Panc1 (cell line): ENCODE measurements at places on chromosomes 1 and 21. TPM values are rescaled to one million over a fixed set of nuclear protein-coding genes. Genes with fewer than 3 reads are reported as not detected.

CACNA1S gene
- not detected for total RNA-seq

MYCL gene
- total RNA-seq, result 2.0 TPM

NBPF15 gene
- total RNA-seq, result 68.3 TPM

DNA sequence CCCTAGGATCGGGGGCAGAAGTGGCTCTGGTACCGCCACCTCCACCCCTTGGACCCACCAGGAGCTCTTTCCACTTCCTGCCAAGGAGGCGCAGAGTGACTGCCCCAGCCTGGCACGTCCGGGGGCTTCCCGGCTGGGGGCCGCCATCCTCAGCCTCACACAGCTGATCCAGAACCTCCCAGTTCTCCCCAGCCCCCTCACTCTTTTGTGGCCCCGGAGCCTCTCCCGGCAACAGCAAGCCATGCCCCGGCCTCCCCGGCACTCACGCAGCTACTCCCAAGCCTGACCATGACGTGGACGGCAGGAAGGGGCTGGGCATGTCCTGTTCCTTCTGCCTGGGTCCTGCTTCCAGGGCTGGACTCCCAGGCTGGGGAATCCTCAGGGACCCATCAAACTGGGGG is 17.1 kb downstream of the TP73 start:
- DNase-seq, result no peak
